T-helper 1 cell treated with Interleukin-12 subunit alpha and Interleukin-12 subunit beta and Interleukin-4 antibody, amounts not matched to agents 30 ng/mL and 1 ng/mL, for 36 hours (primary cell): ENCODE measurements at places on chromosomes 6 and 20. TPM values are rescaled to one million over a fixed set of nuclear protein-coding genes. Genes with fewer than 3 reads are reported as not detected.

PRR18 gene
- total RNA-seq, result not detected in 2 replicates

GATA5 gene
- total RNA-seq, result not detected in 2 replicates

ABCC10 gene
- total RNA-seq, result 52.3 and 54.5 TPM in 2 replicates

PRIM2 gene
- total RNA-seq, result 34.9 and 36.3 TPM in 2 replicates

GID8 gene
- total RNA-seq, result 34.2 and 37.0 TPM in 2 replicates

DCDC2 gene
- total RNA-seq, result not detected in 2 replicates

SCAND1 gene
- total RNA-seq, result 41.0 and 43.3 TPM in 2 replicates

ADAM33 gene
- total RNA-seq, result not detected in 2 replicates

RSPH9 gene
- not detected in 2 replicates for total RNA-seq

SIRPA gene
- total RNA-seq, result not detected in 2 replicates

SSTR4 gene
- not detected in 2 replicates for total RNA-seq

BMP6 gene
- 0.10 TPM in 1 of 2 replicates, not detected in the other for total RNA-seq

VEGFA gene
- 21.1 and 23.1 TPM in 2 replicates for total RNA-seq

ZBTB9 gene
- 11.7 and 12.1 TPM in 2 replicates for total RNA-seq

C6orf132 gene
- 0.07 and 0.15 TPM in 2 replicates for total RNA-seq

EYS gene
- total RNA-seq, result not detected in 2 replicates

JAG1 gene
- 0.12 and 0.88 TPM in 2 replicates for total RNA-seq

SYCP2L gene
- total RNA-seq, result 0.10 TPM in 1 of 2 replicates, not detected in the other

ZSCAN9 gene
- 5.8 and 6.4 TPM in 2 replicates for total RNA-seq

SYNGAP1 gene
- total RNA-seq, result 31.8 and 32.4 TPM in 2 replicates

TP53TG5 gene
- not detected in 2 replicates for total RNA-seq

DNAH8 gene
- total RNA-seq, result 0.12 and 0.41 TPM in 2 replicates

MYBL2 gene
- 78.2 and 78.7 TPM in 2 replicates for total RNA-seq

PBX2 gene
- 97.7 and 106 TPM in 2 replicates for total RNA-seq

TPBG gene
- 0.05 TPM in 1 of 2 replicates, not detected in the other for total RNA-seq

GSTA1 gene
- total RNA-seq, result not detected in 2 replicates
